Pons (tissue), 1 donor: ENCODE measurements at places on chromosomes 5 and 9.

GRCh38 chr5:151628112-151628823 is 37.1 kb upstream of the FAT2 start:
- no peak for DNase-seq

DNA sequence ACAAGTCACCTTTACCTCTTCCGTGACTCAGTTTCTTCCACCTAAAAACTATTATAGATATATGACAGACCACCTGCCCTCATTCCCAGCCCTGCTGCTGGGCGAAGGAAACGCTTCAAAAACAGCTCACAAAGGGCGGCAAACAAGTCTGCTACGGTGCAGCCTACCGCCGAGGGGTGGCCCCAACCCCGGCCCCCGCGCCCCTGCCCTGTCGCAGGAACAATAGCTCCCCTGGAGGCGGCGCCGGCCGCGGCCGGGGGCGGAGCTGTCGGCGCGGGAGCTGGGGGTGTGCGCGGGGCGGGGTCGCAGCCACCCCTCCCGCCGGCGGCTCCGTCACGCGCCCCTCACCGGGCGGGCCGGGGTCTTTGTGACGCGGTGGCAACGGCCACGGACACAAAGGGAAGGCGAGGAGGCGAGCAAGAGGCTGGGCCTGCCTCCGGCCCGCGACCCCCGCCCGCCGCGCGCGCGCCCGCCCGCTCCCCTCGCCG is at the start of gene TMEFF1:
Gene TMEFF1 (plus strand): TSS at position 362 of the 488 bp plus-strand sequence. CDS start 396 bp downstream, outside the sequence.
- peak; percentile 72 for DNase-seq

GRCh38 chr5:6710551-6711318 is 2.5 kb upstream of the TENT4A start:
- DNase-seq, result no peak

DNA sequence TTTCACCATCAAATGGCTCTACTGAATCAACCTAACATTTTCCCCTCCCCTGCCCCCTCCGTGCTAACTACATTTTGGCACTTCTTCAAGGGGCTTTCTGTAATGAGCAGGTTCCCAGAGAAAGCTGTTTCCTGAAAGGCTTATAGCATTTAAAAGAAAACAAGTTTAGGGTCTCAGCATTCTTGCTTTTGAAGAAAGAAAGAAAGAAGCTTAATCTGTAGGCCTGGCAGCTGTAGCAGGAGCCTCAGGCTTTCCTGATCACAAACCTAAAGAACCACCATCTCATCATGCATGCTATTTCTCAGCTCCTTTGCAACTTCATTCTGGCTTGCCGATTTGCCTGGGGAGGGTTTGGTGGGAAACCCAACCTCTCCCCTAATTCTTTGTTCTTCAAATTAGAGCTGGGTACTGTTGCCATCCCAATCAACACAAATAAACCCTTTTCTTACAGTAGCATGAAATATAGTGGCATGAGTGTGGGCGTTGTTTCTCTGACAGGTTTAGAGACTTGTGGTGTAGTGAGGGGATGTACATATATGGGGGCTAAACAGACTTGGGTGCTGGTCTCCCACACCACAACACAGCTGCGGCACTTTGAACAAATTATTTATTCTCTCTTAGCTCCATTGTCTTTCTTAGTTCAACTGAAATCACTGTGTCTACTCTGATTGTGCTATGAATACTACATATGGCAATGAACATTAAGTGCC is 160.5 kb upstream of the TNC start:
- no peak for DNase-seq

GRCh38 chr5:60668686-60669304 is 31.2 kb downstream of the DEPDC1B start:
- DNase-seq, result peak; percentile 43

GRCh38 chr5:118249386-118249785 is 739.0 kb downstream of the DTWD2 start:
- no peak for DNase-seq

GRCh38 chr5:156456857-156457256 is 129.9 kb downstream of the SGCD start:
- no peak for DNase-seq
